ENCODE measurements at places on chromosomes 11 and 22.

DNA sequence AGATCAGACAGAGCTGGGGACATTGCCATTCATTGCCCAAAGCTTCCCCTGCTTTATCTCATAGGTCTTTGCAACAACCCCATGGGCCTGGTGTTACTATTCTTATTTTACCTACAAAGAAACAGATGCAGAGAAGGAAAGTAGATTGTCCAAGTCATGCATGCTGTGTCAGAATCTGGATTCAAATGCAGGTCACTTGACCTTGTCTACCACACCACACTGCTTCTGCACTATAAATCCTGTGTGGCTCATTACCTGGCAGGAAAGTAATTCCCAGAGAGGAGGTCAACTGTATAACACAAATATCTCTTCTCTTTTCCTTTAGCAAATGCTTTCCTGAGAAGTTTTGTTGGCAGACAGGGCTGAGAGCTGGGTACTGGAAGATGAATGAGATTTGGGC lies 18.5 kb downstream of the PLEKHB1 start:
- DNase-seq: no peak

DNA sequence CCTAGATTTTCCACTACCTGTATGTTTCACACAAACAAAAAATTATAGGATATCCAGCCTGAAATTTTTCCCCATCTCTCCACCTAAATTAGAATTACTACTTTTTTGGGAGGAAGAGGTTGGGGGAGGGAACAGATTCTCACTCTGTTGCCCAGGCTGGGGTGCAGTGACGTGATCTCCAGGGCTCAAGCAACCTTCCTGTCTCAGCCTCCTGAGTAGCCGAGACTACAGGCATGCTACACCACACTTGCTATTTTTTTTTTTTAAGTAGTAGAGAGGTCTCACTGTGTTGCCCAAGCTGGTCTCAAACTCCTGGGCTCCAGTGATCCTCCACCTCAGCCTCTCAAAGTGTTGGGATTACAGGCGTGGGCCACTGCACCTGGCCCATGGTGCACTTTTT lies 9.5 kb downstream of the JAML start:
- DNase-seq: no peak

- no peak for DNase-seq
Measured at GRCh38 chr11:11401960-11402535, 49.0 kb upstream of the CSNK2A3 start.

DNA sequence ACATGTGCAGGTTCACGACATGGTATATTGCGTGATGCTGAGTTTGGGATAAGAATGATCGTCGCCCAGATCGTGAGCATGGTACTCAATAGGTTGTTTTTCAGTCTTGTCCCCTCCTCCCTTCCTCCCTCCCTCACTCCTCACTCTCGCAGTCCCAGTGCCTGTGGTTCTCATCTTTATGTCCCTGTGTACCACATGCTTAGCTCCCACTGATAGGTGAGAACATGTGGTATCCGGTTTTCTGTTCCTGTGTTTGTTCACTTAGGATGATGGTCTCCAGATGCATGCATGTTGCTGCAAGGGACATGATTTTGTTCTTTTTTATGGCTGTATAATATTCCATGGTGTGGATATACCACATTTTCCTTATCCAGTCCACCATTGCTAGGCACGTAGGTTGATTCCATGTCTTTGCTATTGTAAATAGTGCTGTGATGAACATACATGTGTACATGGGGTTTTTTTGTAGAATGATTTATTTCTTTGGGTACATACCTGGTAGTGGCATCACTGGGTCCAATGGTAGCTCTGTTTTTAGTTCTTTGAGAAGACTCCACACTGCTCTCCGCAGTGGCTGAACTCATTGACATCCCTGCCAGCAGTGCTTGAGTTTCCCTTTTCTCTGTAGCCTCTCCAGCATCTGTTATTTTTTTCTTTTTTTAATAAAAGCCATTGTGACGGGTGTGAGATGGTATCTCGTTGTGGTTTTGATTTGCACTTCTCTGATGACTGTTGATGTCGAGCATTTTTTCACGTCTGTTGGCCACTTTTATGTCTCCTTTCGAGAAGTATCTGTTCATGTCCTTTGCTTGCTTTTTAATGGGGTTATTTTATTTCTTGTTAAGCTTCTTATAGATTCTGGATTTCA lies 16.4 kb downstream of the ZBED4 start:
- no peak for DNase-seq

- no peak for DNase-seq
Measured at GRCh38 chr11:86150847-86151173, 81.9 kb upstream of the PICALM start.

DNA sequence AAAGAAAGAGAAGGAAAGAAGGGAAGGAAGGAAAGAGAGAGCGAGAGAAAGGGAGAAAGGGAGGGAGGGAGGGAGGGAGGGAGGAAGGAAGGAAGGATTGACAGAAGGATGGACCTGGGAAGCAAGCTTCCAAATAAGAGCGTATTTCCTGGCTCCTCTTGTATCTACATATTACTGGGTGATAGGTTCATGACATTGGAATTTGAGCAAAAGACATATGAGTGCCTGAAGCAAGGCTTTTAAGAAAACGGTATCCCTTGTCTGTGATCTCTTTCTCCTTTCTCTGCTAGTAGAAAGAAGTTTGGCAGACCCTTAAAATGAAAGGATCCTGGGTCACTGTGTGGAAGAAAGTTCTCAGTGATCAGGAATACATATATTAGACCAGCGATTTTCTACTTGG lies 932.2 kb upstream of the CCDC90B start:
- no peak for DNase-seq

DNA sequence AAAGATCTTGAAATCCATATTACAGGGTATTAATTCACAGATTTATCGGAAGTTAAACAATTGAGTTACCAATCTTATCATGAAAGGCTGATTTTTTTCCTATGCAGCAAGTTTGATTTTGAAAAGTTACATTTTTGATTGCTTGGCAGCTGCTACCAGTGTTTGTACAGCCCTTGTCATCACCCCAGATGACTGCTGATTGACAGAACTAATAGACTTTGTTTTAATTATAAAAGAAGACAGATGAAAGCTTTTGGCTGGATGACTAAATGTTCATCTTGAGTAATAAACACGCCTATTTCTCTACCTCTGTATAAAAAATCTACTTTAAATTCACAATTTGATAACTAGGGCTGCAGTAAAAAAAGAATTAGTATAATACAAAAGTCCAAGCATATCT lies 259.7 kb downstream of the TTC28 start:
- no peak for DNase-seq

DNA sequence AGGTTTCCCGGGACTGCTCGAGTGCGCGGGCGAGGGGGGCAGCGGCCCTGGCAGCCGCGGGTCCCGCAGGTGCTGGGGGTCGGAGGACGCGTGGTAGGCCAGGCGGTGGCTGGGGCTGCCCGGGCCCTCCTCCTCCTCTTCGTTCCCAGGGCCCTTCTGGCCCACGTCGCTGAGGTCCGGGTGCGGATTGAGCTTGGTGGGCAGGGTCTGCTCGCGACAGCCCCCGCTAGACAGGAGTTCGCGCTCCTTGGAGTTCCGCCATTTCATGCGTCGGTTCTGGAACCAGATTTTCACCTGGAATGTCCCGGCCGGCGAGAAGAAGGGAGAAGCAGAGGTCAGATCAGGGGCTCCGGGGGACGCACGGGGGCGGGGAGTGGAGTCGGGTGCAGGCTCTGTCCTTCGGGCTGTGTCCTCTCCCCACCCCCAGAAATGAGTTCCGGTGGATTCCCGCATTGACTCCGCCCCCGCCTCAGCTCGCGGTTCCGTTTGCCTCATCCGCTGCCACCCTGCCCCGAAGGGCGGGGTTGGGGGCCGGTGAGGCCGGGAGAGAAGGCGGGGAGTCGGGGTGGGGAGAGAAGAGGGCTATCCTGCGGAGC lies 3.9 kb downstream of the DBX1 start:
- no peak for DNase-seq

DNA sequence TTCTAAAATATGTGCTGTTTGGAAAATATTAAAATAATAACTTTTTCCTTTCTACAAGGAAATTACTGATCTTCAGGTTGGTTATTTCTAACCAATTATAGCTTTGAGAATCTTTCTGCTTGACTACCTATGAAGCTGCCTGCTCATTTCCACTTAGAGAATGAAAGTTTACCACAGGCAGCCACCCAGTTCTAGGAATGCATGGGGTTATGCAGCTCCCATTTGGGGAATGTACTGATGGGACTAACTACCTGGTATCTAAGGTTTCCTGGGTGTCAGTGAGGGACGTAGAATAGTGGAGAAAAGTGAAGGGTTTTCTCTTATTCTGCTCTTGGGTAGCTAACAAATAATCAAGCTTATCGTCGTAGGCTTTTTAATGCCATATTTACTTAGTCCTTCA lies 73.4 kb downstream of the DEUP1 start:
- no peak for DNase-seq

GRCh38 chr11:45599161-45599943 lies 66.1 kb downstream of the CHST1 start:
- no peak for DNase-seq

GRCh38 chr11:16016468-16016829 lies 339.9 kb downstream of the SOX6 start:
- DNase-seq: no peak

GRCh38 chr11:74535371-74536160 lies 42.0 kb upstream of the LIPT2 start:
- DNase-seq: no peak

- DNase-seq: no peak
Measured at GRCh38 chr11:17890325-17890724, 122.5 kb downstream of the SERGEF start.

DNA sequence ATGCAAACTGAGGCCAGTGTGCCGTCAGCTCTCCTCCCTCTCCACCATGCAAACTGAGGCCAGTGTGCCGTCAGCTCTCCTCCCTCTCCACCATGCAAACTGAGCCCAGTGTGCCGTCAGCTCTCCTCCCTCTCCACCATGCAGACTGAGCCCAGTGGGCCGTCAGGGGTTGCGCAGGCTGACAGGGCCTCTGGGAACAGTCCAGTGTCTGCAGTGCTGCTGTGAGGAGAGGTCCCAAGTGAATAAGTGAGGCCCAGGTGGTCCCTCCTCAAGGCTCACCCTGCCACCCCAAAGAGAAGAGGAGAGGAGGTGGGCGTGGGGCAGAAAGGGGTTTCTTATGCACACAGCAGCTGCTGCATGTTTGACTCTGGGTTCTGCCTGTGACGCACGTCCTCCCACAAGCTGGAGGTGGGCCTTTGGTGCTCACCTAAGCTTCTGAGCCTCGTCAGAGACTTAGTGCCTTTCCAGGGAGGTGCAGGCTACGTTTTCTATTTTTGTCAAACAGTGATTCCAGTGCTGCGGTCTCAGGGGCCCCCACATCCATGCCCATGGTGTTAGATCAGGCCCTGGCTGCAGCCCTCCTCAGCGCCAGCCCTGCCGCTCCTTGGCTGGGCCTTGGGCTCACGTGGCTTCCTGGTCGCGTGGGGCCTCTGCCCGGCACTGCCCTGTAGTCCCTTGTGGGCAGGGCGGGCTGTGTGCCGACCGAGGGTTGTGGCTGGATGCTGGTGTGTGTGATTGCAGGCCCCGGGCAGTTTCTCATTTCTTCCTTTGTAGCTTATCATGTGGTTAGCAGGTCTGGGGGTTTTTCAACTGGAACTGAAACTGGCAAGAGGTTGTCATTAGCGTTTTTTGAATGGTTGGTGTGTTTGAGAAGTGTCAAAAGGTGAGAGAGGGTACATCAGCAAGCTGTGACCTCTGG lies 7.1 kb downstream of the TPCN2 start:
- DNase-seq: peak; percentile 23

DNA sequence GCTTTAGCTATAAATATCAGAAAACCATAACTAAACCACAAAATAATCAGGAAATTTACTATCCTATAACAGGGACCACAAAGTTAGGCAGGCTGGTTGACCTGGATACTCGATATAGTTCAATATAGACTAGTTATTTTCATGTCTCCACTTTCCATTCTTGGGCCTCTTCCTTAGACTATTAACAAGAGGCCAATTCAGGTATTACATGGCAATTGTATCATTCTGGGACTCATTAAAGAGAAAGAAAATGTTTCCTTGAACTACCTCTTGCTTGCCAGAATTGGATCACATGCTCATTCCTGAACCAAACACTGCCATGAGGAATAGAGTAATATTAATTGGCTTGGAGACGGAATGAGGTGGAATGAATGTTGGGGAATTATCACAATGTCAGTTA lies 76.0 kb downstream of the EIF3M start:
- no peak for DNase-seq

DNA sequence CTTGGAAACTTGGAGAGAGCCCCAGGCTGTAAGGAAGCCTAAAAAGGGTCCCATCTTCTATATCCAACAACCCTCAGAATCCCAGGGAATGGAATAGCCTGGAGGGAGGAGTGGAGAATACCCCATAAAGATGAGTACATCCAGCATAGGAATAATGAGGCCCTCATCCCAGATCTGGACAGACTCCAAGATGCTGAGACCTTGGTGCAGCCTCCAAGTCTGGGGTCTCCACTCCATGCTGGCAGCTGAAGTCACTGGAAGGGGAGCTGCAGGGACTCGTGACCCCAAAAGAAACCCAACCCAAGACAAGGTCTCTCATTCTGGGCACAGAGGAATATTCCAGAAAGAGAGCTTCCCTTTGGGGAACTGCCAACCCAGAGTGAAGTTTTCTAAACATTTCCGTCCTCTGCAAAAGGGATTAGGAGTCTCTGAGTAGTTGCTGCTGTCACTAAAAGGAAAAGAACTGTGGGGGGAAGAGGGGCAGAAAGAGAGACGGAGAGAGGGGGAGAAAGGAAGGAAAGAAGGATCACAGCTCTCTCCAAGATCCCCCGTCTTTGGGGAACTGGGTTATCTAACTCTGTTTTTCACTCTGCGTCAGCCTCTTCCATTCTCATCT lies 589 bp downstream of the SCGB1A1 start:
- DNase-seq: no peak

DNA sequence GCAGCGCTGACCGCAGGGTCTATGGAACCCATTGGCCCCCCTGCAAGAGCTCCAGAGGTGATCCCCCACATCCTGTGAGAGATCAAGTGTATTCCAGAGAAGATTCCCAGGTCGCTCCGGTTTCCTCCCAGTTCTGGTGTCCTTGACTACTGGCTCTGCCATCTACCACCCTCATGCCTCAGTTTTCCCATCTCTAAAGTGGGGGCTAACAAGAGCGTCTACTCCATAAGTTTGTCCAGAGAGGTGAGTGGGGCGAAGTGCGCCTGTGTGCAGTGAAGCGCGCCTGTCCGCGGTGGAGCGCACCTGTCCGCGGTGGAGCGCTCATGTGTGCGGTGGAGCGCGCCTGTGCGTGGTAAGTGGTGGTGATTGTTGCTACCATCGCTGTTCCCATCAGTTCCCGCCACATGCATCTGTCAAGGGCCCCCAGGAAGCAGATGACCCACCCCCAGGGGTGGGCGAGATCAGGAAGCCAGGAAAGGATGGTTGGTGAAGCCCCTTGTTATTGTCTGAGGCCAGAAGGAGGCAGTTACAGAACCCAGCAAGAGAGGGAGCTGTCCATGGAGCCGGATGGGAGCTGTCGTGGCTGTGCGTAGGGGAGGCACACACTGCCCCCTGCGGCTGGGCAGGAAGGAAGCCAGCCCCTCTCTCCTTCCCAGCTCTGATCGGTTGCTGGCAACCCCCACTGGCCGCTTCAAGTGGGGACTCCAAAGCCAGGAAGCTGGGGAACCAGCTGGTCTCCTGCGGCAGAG lies 73.2 kb upstream of the FGF3 start:
- DNase-seq: no peak

DNA sequence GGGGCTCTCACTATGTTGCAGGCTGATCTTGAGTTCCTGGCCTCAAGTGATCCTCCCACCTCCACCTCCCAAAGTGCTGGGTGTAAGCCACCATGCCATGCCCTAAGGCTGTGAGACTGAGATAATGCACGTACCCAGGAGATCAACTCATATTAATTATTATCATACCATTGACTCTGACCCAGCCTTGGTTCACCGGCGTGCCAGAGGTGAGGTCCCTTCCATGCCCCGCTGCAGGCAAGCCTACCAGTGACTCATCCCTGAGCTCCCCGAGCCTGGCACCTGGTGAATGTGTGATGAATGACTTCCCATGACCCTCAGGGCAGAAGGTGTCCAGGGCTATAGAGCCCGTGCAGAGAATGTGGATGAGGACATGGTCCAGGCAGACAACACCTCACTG lies 12.1 kb downstream of the GAL3ST1 start:
- DNase-seq: no peak
